Choroid plexus epithelial cell (primary cell): ENCODE measurements at places on chromosomes 12 and 14.

DNA sequence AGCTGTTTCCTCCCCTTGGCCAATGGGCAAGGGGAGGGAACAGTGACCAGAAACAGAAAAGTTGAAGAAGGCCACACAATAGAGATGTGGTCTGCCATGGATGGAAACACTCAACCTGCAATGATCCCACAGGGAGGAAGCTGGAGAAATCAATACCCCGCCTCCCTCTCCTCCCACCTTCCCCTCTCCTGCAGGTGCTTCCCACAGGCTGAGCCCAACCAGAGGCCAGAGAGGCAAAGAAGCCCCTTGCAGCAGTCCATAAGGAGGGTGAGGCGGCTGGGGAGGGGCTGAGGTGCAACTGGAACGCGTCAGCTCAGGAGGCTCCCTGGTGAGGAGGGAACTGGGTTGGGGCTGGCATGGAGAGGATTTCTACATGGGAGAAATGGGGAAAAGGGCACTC lies 84.0 kb downstream of the RNF34 start:
- DNase-seq, result no peak

DNA sequence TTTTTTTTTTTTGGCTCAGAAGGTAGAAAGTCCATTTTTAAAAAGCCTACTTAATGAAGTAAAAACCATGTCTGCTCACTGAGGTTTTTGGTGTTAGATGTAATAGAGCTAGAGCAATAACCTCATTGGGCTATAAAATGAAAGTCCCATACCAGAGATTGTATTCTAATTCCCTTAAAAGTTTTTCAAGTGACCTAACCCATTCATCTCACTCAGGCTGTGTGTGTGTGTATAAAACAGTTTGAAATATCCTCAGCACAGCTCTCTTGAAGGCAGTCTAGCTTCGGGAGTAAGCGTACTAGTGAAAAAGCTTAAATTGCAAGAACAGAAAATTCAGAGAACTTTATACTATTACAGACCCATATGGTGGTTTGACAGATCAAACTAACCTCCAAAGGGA lies 313.8 kb downstream of the CEP128 start:
- peak; percentile 7 for DNase-seq

DNA sequence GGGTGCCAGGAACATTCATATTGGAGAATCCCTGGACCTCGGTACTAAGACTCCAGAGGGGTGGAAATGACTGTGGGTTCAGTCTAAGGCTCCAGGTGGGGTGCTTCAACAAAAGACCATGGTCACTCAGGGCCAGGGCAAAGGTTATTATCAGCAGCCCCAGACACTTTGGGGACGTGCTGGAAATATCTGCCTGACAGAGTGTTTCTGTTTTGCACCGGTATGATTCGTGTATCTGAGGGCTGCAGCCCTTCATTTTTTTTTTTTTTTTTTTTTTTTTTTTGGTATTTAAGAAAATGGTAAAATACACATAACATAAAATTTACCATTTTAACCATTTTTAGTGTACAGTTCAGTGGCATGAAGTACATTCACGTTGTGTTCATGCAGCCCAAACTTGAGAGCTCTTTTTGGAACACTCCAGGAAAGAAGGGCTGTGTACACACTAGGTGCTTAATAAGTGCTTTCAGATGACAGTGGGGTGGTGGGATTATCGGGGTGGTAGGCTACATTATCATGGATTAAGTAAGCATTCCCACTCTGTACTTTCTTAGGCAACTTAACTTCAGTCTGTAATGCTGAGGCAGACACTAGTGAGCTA lies 120.3 kb downstream of the CHST11 start:
- DNase-seq, result no peak

GRCh38 chr12:105420046-105420445 lies 89.6 kb downstream of the C12orf75 start:
- DNase-seq, result no peak

GRCh38 chr12:6703631-6704030 lies 3.0 kb upstream of the PIANP start:
- peak; percentile 42 for DNase-seq

DNA sequence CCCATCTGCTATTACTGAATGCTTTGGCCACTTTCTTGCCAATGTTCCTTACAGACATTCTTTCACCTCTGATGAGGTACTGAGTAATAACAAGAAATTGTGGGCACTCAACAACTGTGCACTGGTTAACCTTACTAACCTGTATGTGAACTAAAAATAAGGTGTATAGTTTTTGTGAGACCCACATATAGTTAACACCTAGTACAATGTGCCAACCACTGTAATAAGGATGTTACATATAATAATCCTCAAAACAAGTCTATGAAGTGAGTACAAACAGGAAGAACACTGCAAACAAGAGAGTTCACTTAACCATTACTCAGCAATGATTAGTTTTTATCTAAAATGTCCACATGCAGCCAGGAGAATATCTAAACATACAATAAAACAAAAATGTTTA lies 4.5 kb downstream of the DDHD1 start:
- no peak for DNase-seq

DNA sequence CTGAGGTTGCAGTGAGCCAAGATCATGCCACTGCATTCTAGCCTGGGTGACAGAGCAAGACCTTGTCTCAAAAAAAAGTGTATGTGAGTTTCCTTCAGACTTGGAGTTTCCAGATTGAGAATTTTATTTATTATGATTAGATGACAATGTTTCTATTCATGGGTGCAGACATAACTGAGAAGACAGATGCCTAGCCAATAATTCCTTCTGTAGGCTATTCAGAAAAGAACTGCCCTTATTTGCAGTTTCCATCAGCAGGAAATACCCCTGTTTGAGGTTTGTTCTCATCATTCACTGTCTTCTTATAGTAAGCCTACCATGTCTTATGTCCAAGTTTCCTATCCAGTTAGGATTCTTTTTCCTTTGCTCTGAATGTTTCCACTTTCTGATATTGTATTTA lies 269.0 kb downstream of the KTN1 start:
- DNase-seq, result no peak

GRCh38 chr14:104702673-104703072 lies 13.3 kb downstream of the INF2 start:
- DNase-seq, result no peak

DNA sequence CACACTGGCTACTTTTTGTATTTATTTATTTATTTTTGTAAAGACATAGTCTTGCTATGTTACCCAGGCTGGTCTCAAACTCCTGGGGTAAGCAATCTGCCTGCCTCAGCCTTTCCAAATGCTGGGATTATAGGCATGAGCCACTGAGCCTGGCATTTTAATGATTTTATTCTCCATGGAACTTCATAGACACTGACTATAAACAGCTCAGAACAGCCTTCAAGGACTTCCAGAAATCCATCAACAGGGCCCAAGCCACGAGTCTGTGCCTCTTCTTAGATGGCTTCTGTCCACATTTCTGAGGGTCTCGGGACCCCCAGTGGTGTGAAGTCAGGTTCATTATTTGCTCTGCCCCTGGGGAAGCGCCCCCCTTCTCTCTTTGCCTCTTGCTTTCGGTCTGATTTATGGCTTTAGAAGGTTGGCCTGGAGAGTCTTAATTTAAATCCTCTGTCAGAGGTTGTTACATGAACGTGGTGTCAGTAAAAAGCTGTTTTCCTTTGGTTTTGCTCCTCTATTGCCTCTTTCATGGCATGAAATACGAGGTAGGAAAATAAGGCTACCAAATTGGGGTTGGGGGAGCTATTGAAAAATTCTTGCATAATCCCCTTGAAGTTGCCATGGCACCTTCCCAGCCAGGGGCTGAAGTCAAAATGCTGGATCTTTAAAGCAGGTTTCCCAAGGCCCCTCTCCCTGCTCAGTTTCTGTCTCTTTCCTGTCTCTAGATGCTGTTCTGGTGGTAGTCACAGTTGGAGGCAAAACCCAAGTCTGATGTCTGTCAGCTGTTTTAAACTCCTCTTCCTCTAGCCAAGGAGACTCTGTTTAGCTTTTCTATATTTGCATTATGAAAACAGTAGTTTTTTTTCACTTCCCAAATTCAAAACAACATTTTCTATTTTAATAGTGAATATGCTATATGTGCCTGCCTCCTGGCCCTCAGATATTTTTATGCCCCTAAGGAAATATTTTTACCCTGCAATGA lies 129.4 kb downstream of the SMOC1 start:
- no peak for DNase-seq

- no peak for DNase-seq
Measured at GRCh38 chr14:89427426-89428172, 10.6 kb upstream of the FOXN3 start.

GRCh38 chr12:93686572-93687356 lies 9.6 kb downstream of the CRADD start:
- DNase-seq, result no peak

DNA sequence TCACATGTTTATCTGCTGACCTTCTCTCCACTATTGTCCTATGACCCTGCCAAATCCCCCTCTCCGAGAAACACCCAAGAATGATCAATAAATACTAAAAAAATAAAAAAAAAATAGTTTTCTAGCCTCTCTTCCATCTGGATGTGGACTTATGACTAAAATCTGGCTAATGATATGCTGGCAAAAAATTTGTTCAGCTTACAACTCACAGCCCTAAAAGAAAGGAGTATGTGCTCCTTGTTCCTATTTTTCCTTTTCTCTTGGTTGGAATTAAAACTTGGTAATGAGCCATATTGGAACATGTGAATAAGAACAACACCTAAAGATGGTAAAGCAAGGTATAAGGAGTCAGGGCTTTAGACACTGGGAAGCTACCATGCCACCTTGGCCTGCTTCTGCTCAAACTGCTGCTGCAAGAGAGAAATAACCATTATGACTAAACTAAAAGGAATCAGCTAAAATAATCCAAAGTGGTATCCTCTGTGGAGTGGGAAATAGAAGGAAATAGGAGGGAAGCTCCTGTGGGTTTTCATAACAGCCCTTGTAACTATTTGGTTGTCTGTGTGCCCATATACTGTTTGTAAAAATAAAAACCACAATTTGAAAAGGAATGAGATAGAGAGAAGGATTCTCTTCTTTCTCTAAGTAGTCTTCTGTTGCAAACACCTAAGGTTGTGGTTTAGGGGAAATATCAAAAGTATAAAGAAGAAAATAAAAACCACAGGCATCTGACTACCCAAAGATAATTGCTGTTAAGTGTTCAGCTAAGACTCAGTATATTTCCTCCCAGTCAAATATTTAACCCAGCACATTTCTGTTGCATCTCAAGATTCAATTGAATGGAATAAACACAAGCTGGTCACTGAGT lies 53.8 kb downstream of the SDR9C7 start:
- DNase-seq, result no peak

- no peak for DNase-seq
Measured at GRCh38 chr12:66667906-66668305, 11.0 kb downstream of the GRIP1 start.

- DNase-seq, result peak; percentile 9
Measured at GRCh38 chr14:29895591-29896083, 32.0 kb downstream of the PRKD1 start.

GRCh38 chr14:101495827-101496775 lies 65.2 kb upstream of the DIO3 start:
- DNase-seq, result no peak

GRCh38 chr14:99459481-99460100 lies 21.1 kb downstream of the SETD3 start:
- DNase-seq, result no peak

DNA sequence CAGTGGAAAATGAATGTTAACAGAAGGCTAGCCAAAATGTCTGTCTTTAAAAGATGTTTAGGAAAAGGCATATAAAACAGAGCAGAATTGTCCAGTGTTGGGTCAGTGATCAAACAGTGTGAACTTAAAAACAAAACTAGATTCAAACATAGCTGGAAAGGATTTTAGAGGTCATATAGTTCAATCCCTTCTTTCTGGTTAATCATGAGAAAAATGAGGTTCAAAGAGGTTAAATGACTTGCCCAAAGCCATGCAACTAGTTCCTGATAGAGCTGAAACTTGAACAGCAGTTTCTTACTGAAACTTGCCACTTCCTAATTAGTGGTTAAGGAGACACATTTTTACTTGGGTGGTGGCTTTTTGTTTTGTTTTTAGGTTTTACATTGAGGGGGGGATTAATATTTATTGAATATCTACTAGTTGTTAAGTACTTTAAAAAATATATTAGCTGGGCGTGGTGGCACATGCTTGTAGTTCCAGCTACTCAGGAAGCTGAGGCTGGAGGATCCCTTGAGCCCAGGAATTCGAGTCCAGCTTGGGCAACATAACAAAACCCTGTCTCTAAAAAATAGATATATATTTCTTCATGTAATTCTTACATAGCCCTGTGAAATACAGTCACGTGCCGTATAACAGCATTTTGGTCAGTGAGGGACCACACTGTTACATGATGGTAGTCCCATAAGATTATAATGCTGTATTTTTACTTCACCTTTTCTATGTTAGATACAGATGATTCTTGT lies 20.4 kb downstream of the ACVR1B start:
- peak; percentile 52 for DNase-seq

- peak; percentile 29 for DNase-seq
Measured at GRCh38 chr14:69315301-69315700, 55.3 kb downstream of the GALNT16 start.

- no peak for DNase-seq
Measured at GRCh38 chr14:70685474-70686197, 43.9 kb downstream of the TTC9 start.

DNA sequence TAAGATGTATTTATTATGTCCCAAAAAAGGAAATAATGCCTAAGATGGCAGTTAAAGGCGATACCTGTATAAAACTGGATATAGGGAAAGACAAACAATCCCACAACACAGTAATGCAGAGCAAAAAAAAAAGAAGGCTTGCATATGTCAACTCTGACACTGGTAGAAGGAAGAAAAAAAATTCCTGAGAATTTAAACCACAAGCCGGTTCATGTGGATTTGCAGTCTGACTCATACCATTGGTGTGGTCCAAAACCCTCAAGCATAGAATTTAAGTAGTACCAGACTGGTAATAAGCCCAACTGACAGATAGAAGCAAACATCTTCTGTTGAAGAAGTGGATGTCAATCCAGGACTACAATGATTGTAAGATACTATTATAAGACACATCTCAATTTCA lies 7.2 kb downstream of the DNAI7 start:
- DNase-seq, result peak; percentile 95

DNA sequence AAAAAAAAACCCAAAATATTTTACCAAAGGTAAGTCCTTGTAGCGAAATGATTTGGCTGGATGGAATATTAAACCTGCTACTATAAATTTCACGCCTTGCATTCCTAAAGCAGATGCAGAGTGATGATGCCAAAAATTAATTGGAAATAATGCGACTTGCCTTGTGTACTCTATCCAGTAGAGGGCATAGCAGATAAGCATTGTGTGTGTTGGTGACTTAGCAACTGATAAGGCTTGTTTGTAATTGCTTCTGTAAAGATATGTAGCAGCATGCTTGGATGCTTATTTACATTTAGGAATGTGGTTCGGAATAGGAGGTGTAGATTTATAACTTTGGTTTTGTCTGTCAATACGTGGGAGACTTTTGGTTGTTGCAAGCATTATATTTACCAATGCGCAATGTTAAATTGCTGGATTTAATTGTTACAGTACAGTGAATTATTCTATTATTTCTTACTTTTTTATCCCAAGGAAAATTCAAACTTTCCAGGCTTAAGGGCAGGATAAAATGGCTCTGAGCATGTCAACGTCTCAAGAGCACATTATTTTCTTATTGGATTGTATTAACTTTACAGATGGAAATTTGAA lies 80.5 kb downstream of the TMEM260 start:
- peak; percentile 76 for DNase-seq
